ENCODE measurements at places on chromosomes 5 and 9.

DNA sequence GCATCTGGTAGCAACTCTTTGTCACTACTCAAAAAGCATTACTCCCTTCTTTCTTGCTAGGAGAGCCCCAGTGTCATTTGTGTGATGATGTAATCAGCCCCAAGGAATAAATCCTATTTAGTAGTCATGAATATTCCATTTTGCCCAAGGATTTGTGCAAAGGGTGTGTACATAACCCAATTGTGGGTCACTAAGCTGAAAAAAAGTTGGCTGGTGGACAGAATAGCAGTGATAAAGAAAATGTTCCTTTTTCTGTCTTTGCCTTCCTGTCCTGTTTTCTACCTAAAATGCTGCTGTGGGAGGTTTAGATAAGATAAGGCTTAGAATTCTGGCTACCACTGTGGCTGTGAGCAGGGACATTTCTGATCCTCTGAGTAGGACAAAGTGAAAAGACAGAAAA lies 223.1 kb upstream of the ITGA1 start:
- no peak for DNase-seq

- DNase-seq: no peak
Observed at GRCh38 chr9:89664896-89665329, 60.1 kb downstream of the GADD45G start.

DNA sequence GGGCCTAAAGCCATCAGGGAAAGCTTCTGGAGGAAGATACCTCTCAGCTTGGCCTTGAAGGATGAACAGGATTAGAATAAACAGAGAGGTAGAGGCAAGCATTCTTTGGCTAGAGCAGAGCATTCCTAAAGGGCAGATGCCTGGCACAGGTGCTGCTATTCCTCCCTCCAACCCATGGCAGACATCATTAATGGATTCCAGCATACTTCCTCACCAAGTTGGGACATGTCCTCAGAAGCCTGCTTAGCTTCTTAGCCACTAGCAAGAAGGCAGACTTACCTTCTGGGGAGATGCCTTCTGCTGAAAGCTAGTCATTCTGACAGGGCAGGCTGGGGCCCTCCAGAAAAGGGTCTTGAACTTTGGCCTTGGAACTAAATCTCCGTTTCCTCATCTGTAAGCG lies 122.0 kb downstream of the RGS3 start:
- DNase-seq: no peak

DNA sequence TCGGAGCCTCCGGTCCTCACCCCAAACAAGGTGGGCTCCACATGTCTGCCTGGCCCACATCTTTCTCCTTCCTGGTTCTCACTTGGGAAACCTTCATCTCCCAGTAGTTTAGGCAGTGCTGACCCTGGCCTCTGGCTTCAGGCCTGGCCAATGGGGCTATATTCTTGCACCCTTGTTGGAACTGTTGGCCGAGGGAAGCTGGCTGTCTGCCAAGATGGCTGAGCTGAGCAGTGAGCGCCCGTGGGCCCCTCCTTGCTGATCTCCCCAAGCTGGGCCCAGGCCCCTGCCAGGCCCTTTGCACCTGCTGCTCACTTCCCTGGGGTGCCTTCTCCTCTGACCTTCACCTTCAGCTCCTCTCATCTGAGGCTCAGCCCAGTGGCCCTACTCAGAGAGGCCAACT lies 31.3 kb downstream of the TSPAN17 start:
- DNase-seq: no peak

GRCh38 chr5:136853971-136854370 lies 488.6 kb upstream of the TRPC7 start:
- no peak for DNase-seq

DNA sequence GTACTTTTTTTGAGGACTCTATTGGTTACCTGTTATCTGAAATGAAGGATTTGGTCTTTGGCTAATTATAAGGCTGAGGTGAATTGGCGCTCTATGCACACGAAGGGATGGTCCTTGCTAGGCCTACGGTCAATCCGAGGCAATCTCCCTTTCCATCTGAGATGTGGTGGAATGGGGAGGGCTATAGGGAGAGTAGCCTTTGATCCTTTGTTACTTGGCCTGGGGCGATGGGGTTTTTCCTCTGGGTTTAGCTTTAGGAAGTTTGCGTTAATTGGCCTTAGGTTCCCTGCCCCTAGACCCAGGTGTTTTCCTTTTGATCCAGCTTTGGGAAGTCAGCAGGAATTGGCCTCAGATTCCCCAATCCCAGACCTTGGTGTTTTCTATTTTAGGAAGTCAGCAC lies 102.1 kb upstream of the C9orf72 start:
- no peak for DNase-seq

- no peak for DNase-seq
Observed at GRCh38 chr5:157546456-157547100, 29.0 kb downstream of the ADAM19 start.

DNA sequence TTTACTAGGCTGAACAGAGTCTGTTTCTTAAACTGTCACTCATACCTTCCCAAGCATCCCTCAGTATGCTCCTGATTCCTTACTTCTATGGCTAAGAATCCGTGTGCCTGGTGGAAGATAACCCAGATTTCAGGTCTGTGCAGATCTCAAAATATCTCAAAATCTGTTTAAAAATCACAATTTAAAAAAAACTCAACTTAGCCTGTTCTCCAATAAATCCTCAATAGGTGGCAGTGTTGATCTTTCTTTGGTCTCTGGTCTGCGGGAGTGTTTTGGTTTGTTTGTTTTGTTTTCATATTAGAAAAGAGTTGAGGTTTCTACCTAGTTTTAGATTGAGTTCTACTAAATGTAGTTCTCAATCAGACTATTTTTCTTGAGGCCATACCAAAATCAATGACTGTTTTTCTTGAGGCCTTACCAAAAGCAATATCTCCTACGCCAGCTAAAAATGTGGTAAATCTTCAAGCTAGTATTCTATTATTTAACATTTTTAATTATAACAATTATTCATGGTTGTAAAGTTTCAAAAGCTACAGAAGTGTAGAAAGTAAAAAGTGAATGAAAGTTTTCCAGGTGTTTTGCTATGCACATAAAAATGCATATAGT lies 57.9 kb downstream of the TGFBR1 start:
- DNase-seq: peak; percentile 46

GRCh38 chr5:159913501-159913900 lies 2.8 kb upstream of the ADRA1B start:
- no peak for DNase-seq

- DNase-seq: no peak
Observed at GRCh38 chr5:158313733-158314464, 455.0 kb upstream of the CLINT1 start.

DNA sequence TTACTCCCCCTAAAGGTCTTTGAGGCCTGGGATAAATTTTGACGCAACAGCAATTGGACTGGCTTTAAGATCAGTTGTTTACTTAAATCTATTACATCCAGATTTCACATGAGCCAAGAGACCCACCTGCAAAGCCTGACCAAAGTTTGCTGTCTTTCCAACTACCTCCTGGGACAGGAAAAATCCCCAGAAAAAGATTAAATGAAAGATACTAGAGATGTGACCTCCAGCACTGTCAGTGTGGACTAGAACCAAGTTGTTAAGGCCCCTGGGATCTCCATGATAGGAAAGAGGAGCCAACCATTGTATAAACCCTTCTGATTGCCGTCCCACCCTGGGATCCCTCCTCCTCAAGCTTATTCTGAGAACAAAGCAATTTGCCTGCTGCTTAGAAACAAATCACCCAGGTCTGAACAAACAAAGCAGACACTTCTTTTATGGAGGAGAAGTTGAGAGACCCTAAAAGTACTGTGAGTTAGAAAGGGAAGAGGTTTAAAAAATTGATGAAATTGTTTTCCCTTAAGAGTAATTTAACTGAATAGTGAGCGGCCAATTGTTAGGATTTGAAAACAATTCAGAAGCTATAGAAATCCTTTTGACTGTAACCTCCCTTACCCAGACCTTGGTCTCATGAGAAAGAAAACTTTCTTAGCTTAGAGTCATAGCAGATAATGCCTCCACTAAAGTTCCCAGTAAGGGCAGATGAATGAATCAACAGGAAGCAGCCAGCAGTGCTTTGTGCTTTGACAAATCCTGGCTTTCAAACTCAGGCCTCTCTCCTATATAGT lies 255.2 kb downstream of the TMEM167A start:
- no peak for DNase-seq

GRCh38 chr5:56733580-56733979 lies 81.8 kb upstream of the MAP3K1 start:
- no peak for DNase-seq

DNA sequence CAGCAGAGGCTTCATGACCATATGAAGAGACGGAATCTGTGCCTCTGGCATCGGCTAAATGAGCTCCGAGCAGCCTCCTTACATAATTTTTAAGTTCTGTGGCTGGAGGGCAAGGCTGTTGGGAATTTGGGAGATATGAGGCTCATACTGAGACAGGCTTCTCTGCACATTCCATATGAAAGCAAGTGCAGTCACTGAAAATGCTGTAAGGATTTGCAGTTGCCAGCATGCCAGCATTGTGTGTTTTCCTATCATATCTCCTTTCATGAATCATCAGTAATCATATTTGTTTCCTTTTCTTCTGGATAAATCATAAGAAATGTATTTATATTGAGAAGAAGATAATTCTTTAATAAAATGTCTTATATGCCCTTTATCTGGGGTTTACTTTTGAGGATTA lies 775.4 kb downstream of the SEMA5A start:
- no peak for DNase-seq

GRCh38 chr5:120405286-120405864 lies 58.7 kb upstream of the PRR16 start:
- DNase-seq: peak; percentile 82

DNA sequence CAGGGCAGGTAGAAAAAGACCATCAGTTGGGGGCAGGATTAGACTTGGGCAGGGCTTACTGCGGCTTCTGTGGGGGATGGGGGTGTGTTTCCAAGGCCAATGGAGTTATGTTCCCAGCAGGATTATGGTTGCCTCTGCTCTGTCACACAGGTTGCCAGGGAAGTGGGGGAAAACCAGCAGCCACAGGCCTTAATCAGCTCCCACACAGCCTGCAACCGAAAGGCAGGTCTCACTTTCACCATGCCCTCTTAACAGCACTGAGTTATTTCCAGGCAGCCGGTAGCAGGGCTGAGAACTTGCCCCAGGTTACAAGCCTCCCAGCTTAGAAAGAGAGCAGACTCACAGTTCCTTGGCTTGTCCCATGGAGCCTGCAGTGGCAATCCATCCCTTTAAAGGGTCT lies 205.5 kb downstream of the FGF10 start:
- DNase-seq: no peak

DNA sequence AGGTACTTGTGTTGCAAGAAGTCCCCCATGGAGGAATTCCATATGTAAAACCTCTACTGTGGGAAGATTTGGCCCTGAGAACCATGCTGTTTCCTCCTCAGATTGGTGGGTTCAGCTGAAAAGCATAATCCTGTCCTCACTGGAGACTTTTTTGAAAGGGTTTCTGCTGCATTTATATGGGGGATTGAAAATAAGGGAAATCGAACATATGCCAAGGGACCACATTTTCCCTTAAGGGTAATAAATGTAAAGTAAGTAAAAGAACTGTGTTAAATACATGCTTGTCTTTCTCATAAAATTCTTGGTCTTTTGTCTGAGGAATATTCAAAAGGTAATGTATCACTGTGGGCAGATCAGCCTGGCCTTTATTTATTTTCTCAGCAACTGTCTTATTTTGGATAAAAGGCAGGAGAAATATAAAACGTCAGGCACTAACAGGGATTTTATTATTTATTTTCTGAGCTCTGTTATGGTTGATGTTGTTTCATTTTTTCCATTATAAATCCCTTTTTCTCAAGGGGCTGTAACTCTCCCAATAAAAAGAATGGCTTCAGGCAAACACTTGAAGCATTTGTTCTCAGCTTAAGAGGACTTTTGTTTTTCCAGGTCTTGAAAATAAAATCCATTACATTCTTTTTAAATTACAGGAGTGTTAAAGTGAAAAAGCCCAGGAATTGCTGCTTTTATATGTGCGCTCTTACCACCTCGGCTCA lies 131.4 kb downstream of the FGF10 start:
- no peak for DNase-seq

GRCh38 chr5:127926974-127927373 lies 156.6 kb upstream of the SLC12A2 start:
- DNase-seq: no peak

DNA sequence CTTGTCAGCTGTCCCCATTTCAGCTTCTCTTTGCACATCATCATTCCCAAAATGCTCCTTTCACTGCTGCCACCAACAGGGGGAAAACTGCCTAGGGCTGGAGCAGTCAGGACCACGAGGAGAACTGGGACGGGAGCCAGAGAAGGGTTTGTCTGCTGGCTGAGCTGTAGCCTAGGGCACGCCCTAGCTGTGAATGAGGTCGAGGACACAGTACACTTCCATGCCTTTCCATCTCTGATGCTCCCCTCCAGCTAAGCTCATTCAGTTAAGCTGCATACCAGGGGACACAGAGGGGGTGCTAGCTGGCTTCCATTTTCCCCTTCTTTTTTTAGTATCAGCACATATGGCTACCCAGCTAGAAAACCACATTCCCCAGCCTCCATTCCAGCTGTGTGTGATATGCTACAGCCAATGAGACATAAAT lies 64.7 kb downstream of the STK10 start:
- peak; percentile 94 for DNase-seq

DNA sequence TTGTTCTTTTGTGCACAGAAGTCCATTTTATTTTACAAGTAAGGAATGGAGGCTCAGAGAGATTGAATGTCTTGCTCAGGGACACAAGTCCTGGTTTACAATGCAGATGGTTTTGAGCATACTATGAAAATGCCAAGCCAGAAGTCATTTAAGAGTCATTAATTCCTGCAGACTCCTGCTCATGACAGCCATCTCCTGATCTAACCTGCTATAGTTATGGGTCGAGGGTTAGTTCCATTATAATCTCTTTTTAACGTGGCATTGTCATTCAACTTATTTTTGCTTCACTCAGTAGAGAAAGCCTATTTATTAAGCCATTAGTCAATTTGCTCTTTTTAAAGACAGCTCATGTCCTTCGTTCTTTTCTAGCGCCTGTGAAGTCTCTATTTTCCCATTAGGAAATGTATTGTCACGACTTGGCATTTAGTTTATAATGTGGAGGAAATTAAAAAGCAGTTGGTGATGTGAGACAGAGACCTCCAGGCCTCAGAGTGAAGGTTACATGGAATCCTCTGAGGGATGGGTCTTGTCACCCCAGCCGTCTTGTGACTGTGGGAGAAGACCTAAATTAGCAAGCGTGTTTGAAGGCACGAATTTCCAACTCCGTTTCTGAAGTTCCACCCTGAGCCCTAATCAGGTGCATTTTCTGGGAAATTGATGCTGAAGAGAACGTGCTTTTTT lies 84.1 kb downstream of the ACTBL2 start:
- no peak for DNase-seq

DNA sequence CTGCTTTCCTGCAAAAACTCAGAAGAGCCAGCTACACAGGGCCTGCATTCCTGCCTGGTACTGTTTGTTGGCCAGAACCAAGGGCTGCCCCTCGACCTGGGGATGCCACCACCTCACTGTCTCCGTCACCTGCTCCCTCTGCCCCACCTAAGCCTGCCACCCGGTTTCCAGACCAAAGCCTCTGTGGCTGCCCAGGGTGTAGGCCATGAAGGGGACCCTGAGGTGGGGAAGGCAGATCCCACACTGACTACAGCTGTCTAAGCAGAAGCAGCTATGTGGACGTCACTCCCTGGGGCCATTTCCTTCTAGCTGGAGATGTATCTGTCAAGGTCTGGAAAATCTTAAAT lies 35.8 kb downstream of the RASGEF1C start:
- DNase-seq: no peak
